Testis (tissue), 5 donors: ENCODE measurements at places on chromosomes 7 and 10. TPM values are rescaled to one million over a fixed set of nuclear protein-coding genes. Genes with fewer than 3 reads are reported as not detected.

DNA sequence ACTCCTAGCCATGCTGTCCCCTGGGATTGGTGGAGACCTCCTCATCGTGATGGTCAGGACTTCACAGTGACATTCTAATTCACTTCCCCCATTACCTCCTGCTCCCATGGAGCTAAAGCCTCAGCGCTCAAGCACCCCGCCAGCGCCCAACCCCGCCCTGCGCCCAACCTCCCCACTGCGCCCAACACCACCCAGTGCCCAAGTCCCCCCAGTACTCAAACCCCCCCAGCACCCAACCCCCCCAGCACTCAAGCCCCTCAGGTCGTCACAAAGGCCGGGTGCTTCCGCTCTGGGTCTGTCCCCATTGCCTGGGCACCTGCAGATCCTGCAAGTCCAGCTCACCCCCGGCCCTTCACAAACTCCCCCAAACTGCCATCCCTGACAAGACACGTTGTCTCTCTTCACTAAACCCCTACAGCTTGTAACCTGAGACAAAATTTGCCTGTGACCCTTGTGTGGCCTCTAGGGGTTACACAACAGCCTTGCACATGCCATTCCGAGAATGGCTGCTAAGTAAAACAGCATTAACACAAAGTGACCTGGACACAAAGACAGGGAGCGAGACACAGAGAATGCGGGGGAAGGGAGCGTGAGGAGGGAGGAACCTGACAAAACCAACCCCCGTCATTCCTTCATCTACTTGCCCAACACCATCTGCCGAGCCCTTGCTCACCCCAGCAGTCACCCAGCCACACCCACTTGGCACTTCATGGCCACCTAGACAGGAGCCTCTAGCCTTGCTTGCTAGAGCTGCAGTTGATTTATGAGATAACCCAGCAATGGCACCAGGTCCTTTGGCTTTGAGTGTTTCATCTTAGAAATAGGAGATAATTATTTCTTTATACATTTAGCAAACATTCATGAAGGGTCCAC, 107.8 kb downstream of the ADARB2 start:
- DNase-seq, result no peak
- H3K36me3 ChIP-seq, result no peaks in the 10 kb centered on the region
- H3K27ac ChIP-seq, result no peak overlapping the region
- no peak overlapping the region for H3K4me3 ChIP-seq
- H3K4me1 ChIP-seq, result no peaks in the 10 kb centered on the region
- H3K27me3 ChIP-seq, result no peaks in the 10 kb centered on the region

GRCh38 chr7:149261316-149261828, 624 bp upstream of the ZNF783 start:
- H3K27ac ChIP-seq, result peak overlapping the region; percentile 96
- H3K4me1 ChIP-seq, result peaks cover 10% of the 10 kb centered on the region
- H3K4me3 ChIP-seq, result peak overlapping the region; percentile 71
- peak; percentile 33 for DNase-seq
- H3K27me3 ChIP-seq, result no peaks in the 10 kb centered on the region

GRCh38 chr10:49595003-49595712, 15.0 kb upstream of the SLC18A3 start:
- H3K27ac ChIP-seq, result no peak overlapping the region
- H3K36me3 ChIP-seq, result no peaks in the 10 kb centered on the region
- H3K27me3 ChIP-seq, result no peaks in the 10 kb centered on the region
- H3K4me3 ChIP-seq, result no peak overlapping the region
- H3K4me1 ChIP-seq, result no peaks in the 10 kb centered on the region

- peaks cover 4% of the 10 kb centered on the region for H3K4me1 ChIP-seq
- H3K4me3 ChIP-seq, result peak overlapping the region; percentile 68
- H3K27ac ChIP-seq, result peak overlapping the region; percentile 89
- H3K27me3 ChIP-seq, result no peaks in the 10 kb centered on the region
These were observed 26.9 kb downstream of the PRSS2 start for GRCh38 chr7:142797391-142798377.

DNA sequence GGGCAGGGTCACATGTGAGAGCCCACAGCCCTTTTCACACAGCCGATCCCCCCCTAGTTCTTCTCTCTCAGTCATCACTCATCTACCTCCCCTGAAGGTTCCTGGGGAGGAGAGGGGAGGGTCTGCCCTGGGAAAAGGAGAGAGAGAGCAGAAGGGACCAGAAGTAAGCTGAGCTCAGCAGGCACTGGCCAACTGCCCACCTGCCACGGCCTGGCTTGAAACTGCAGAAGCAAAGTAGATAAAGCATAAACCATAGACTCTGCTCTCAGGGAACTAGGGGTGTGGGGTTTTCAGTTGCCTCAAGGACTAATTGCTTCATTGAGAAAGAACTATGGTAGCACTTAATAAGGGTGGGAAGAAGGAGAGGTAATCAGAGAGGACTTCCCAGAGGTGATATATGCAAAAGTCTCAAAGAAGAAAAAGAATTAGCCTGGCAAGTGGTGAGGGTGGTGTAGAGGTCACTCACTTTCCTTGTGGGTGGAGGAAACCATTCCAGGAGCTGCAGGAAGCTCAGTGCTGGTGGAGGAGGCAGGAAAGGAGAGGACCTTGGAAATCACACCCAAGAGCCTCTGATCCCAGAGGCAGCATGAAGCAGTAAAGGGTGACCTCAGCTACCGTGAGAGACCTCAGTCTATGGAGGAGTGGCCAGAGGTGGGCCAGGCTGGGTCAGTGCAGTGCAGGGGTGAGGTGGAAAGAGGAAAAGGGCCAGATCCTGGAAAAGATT, 17.2 kb downstream of the PILRA start:
- H3K27me3 ChIP-seq, result no peaks in the 10 kb centered on the region
- peaks cover 17% of the 10 kb centered on the region for H3K4me1 ChIP-seq
- no peak overlapping the region for H3K4me3 ChIP-seq
- no peak for DNase-seq

DNA sequence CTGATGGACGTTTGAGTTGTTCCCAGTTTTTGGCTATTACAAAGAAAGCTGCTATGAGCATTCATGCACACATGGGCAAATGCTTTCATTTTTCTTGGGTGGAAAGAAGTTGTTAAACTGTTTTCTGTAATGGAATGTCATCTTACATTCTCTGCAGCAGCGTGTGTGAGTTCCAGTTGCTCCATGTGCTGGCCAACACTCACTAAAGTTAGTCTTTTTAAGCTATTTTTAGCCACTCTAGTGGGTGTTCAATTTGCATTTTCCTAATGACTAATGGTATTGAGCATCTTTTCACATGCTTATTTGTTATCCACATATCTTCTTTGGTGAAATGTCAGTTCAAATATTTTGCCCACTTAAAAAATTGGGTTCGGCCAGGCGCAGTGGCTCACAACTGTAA, 82.8 kb upstream of the COL13A1 start:
- H3K4me1 ChIP-seq, result no peaks in the 10 kb centered on the region
- H3K36me3 ChIP-seq, result no peaks in the 10 kb centered on the region
- no peak overlapping the region for H3K27ac ChIP-seq
- H3K4me3 ChIP-seq, result no peak overlapping the region
- H3K27me3 ChIP-seq, result no peaks in the 10 kb centered on the region
- DNase-seq, result no peak

- no peaks in the 10 kb centered on the region for H3K27me3 ChIP-seq
- no peak for DNase-seq
- H3K27ac ChIP-seq, result no peak overlapping the region
These were observed 6.0 kb downstream of the VWDE start for GRCh38 chr7:12397671-12398070.

- no peaks in the 10 kb centered on the region for H3K4me1 ChIP-seq
- H3K4me3 ChIP-seq, result no peak overlapping the region
- H3K27me3 ChIP-seq, result no peaks in the 10 kb centered on the region
- peak; percentile 92 for DNase-seq
- no peaks in the 10 kb centered on the region for H3K36me3 ChIP-seq
These were observed 86.4 kb downstream of the MYL10 start for GRCh38 chr7:101542527-101543241.

- no peaks in the 10 kb centered on the region for H3K36me3 ChIP-seq
- peak; percentile 44 for DNase-seq
- H3K27me3 ChIP-seq, result no peaks in the 10 kb centered on the region
- H3K4me3 ChIP-seq, result no peak overlapping the region
- H3K4me1 ChIP-seq, result peaks cover 5% of the 10 kb centered on the region
- peak overlapping the region; percentile 6 for H3K27ac ChIP-seq
These were observed 32.5 kb downstream of the C7orf33 start for GRCh38 chr7:148622887-148623585.

- H3K36me3 ChIP-seq, result no peaks in the 10 kb centered on the region
- H3K4me3 ChIP-seq, result no peak overlapping the region
- no peaks in the 10 kb centered on the region for H3K27me3 ChIP-seq
- H3K27ac ChIP-seq, result no peak overlapping the region
- no peaks in the 10 kb centered on the region for H3K4me1 ChIP-seq
These were observed 540.7 kb downstream of the MAGI2 start for GRCh38 chr7:78912781-78913180.

MRPL43 gene
- total RNA-seq, result 124 TPM

DNA sequence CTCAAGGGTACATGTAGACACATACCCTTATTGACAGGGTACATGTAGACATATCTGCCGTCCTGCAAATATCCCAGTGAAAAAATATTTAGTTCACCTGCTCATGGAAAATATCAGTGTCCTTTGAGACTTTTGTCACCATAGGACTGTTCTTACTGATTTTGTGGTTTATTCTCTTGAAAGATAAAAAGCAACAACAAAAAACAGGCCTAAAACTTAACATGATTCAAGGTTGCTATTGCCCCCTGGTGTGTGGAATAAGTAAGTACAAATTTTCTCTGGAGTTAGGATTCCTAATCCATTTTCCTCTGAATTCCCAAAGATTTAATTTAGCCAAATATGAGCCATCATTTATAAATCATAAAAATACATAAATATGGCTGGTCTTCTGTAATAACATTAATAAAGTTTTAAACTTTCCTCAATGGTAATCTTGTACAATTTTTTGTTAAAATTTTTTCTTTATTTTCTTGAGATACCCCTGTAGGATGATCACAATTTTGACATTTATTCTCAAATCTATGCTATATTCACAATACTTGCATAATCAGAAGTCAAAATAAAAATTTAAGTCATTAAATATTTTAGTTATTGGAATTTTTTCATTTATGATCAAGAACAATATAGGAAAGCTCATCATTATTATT, 741.4 kb upstream of the POT1 start:
- H3K36me3 ChIP-seq, result no peaks in the 10 kb centered on the region
- H3K4me3 ChIP-seq, result no peak overlapping the region
- H3K27me3 ChIP-seq, result no peaks in the 10 kb centered on the region
- no peak for DNase-seq
- no peaks in the 10 kb centered on the region for H3K4me1 ChIP-seq

GRCh38 chr10:78588194-78588811, 480.5 kb upstream of the ZMIZ1 start:
- no peaks in the 10 kb centered on the region for H3K4me1 ChIP-seq
- no peak overlapping the region for H3K27ac ChIP-seq
- no peak overlapping the region for H3K4me3 ChIP-seq

UPK3B gene
- total RNA-seq, result 19.1 TPM

DNA sequence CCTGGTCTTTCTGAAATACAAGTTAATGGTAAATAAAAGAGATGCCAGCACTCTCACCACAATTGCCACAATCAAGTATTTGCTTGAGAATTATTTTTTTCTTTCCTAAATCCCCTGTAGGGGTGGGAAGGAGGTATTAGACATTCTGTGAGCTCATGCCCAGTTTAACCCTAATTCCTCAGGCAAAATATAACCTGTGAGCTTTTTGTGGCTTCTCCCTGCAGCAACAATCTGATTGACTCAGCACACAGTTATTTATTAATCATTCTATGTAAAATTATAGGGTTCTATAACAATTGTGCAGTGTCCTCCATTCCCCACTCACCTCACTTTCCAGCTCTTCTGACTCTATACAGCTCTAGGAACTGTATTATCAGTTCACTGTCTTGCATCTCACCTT, 66.3 kb downstream of the GLI3 start:
- H3K27ac ChIP-seq, result no peak overlapping the region
- no peak for DNase-seq
- H3K27me3 ChIP-seq, result no peaks in the 10 kb centered on the region
- H3K4me3 ChIP-seq, result no peak overlapping the region
- H3K36me3 ChIP-seq, result no peaks in the 10 kb centered on the region

- DNase-seq, result no peak
- no peak overlapping the region for H3K27ac ChIP-seq
- no peaks in the 10 kb centered on the region for H3K36me3 ChIP-seq
- no peak overlapping the region for H3K4me3 ChIP-seq
- no peaks in the 10 kb centered on the region for H3K27me3 ChIP-seq
- H3K4me1 ChIP-seq, result peaks cover 5% of the 10 kb centered on the region
These were observed 40.0 kb downstream of the SYPL1 start for GRCh38 chr7:106071999-106072714.

- no peaks in the 10 kb centered on the region for H3K36me3 ChIP-seq
- no peaks in the 10 kb centered on the region for H3K27me3 ChIP-seq
- no peak for DNase-seq
- H3K27ac ChIP-seq, result no peak overlapping the region
These were observed 35.3 kb downstream of the RASGEF1A start for GRCh38 chr10:43231523-43232078.

DNA sequence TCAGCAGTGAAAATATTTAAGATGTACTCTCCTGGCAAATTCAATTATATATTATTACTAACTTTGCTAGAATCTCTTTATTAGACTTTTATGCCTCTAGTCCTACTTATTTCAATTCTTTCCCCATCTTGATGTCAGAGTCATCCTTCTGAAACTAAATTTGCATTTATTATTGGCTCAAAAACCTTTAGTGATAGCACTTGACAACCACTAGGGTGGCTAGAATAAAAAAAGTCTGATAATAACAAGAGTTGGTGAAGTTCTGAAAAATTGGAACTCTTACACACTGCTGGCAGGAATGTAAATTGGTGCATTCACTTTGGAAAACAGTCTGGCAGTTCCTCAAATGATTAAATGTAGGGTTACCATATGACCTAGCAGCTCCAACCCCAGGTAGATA, 73.8 kb downstream of the LSMEM1 start:
- H3K4me1 ChIP-seq, result no peaks in the 10 kb centered on the region
- no peak overlapping the region for H3K27ac ChIP-seq
- H3K4me3 ChIP-seq, result no peak overlapping the region
- no peak for DNase-seq

DNA sequence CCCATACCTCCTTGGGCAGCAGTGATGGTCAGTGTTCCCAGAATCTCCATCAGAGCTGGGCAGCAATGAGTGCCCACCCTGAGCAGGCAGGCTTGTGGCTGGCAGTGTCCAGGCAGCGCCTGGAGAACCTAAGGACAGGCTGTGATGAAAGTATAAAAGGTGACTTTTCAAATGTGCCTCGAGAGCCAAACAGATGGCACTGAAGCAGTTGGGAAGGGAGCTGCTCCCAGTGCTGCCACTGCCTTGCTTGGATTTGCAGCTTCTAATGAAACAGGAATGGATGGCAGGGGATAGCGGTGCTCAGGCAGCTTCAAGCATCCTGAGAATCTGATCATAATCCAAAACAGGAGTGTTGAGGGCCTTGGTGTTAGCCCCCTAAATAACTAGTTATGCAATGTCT, 179.8 kb upstream of the AOAH start:
- no peaks in the 10 kb centered on the region for H3K27me3 ChIP-seq
- no peak overlapping the region for H3K27ac ChIP-seq
- H3K4me1 ChIP-seq, result no peaks in the 10 kb centered on the region
- no peak for DNase-seq
- H3K36me3 ChIP-seq, result no peaks in the 10 kb centered on the region

GRCh38 chr7:42858570-42858969, 53.3 kb downstream of the C7orf25 start:
- H3K36me3 ChIP-seq, result no peaks in the 10 kb centered on the region
- H3K4me1 ChIP-seq, result no peaks in the 10 kb centered on the region
- H3K4me3 ChIP-seq, result no peak overlapping the region
- no peak for DNase-seq
- no peak overlapping the region for H3K27ac ChIP-seq

ITGA8 gene
- 0.79 TPM for total RNA-seq
